Cardiac muscle cell (in vitro differentiated cells and primary cell): ENCODE measurements at places on chromosomes 5 and 9.

DNA sequence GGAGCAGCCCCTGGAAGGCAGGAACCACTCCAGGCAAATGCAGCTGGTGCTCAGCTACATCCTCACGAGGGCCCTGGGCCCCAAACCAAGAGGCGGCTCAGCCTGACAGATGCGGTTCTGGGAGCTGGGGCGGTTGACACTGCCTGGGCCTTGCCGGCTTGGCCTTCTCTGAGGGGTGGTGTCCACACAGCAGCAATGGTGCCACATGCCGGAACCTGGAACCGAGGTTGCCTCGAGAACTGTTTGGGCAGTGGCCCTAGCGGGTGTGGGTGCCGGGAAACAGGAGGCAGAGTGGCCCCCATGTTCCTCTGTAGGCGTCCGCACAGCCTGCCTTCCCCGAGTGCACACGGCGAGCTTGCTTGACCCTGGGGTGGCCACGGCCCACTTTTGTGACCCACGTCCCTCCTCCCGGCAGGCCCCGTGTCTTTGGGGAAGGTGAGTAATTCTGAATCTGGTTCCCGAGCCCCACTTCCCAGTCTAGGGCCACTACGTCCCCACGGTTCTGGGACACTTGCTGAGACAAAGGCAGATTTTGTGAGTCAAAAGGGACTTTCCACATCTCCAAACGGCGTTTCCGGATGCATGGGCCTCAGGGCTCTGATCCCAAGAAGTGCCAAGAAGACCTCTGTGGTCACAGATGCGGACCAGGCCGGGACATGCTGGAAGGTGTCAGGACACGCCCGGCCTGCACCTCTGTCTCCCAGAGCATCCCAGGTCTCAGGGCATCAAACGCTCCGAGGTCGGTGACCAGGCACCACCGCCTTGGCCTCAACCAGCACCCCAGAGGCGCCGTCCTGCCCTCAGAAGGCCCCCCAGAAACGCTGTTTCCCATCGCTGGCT lies 27.7 kb upstream of the SLC12A7 start:
- DNase-seq = no peak

DNA sequence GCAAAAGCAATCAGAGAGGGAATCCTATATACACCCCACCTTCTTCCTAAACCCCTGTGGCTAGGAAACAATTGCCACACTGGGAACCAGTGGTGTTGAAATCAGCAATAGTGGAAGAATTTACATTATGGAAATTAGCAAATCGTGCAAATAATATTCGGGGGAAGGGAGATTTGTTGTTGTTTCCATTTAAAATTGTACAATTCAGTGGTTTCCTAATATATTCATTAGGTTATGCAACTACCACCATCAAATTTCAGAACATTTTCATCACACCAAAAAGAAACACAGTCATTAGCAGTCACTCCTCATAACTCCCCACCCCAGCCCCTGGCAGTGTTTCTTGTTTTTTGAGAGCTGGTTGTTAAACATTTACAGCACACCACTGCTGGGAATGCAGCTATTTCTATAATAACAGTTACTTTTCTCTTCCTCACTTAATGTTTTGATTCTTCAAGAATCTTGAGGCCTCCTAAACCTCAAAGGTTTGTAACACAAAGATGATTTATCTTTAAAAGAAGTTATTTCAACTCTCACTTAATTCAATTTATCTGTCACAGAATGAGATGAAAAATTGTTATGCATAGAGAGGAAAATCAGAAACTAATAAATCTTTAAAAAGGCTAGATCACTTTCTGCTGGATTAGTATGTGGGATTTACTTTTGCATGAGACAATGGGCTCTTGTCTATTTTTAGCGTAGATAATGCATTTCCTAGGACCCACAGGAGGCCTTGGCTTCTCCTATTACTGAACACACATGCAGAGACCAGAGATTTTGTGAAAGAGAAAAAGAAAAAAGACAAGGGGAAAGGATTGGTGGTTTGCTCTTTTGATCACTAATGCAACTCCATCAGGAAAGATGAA lies 91.8 kb upstream of the DAPK1 start:
- DNase-seq = no peak

- no peak for DNase-seq
These were observed 98.1 kb downstream of the UBE2R2 start for GRCh38 chr9:33914887-33915628.

DNA sequence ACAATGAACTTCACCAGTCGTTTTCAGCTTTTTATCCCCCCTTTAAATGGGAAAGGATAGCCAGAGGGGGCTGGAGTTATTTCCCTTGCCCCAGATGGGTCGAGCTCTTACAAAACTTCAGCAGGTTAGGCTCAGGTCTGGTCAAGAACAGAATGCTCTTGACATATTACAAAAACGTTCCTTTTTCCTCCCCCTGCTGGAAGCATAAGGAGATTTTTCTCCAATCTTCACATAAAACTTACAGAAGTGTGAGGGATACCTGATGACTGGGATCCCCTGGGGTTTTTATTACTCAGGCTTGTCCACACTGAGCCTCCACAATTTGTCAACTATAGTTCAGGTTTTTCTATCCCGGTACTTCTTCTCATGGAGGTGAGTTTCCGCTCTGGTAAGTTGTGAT lies 60.8 kb downstream of the CSF2 start:
- DNase-seq = no peak

- no peak for DNase-seq
These were observed 201.3 kb downstream of the ARHGAP26 start for GRCh38 chr5:142971303-142972013.

DNA sequence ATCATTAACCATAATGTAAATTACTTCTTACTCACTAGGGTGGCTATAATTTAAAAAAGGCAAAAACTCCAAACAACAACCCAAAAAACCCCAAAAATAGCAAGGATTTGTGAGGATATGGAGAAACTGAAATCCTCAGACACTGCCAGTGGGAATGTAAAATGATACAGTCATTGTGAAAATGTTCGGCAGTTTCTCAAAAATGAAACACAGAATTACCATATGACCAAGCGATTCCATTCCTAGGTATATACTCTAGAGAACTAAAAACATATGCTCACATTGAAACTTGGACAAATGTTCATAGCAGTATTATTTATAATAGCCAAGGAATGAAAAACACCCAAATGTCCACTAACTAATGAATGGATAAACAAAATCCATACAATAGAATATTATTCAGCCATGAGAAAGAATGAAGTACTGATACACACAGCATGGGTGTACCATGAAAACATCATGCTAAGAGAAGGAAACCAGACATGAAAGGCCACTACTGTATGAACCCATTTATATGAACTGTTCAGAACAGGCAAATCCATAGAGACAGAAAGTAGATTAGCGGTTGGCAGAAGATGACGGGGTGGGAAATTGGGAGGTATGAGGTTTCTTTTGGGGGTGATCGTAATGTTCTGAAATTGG lies 119.1 kb downstream of the MAPKAP1 start:
- DNase-seq = no peak

DNA sequence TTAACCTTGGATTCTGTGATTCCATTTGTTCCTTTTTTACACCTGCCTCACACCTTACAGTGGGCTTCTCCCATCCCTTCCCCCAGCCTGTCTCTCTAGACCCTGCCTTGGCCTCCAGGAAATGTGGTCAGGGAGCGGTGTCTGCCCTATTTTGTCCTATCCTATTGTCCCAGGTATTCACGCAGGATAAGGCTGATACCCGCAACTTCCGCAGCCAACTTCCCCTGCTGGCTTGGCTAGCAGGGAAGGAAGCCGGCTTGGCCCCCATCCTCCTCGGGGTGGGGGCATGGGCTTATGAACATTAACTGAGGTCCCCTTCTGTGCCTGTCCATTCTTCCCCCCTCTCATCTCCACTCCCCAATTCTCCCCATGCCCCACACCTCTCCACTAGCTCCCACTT lies 3.5 kb downstream of the CSF1R start:
- no peak for DNase-seq

- DNase-seq = peak; percentile 74
These were observed 117.4 kb downstream of the SMARCA2 start for GRCh38 chr9:2132484-2133082.

- no peak for DNase-seq
These were observed 64.3 kb downstream of the RAPGEF1 start for GRCh38 chr9:131675437-131676022.

DNA sequence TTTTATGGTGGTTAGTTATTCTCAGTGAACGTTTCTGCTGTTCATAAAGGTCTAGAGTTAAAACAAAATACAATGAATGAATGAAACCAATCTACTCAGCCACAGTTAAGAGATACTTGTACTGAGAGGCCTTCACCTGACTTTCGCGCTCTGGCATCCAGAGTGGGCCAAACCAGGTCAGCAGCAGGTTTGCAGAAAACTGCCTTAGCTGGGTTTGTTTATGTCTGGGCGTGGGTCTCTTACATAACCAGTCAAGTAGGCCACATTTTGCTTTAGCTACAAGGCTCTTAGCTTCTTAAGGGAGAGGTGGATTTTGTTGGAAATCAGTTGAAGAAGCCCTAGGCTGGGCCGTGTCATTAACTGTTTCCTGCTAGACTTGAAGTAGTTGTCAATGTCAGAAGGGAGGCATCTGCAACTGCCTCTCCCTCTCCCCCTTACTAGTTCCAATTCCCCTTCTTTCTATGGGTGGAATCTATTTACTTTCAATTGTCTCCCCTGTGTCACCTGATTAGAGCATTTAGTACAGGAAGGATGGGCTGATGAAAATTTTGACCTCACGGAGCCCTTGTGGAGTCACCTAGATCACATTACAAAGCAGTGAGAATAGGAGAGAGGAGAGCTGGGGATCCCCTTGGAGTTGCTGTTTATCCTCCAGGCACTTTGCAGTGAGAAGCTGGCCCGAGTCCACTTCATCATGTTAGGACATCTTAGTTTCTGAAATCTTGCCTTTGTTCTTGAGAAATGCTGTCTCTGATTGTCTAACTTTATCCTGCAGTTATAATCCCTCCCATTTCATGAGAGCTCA lies 200.5 kb downstream of the ARHGEF28 start:
- no peak for DNase-seq

GRCh38 chr9:25678147-25678666 lies at the start of gene TUSC1:
Gene TUSC1, minus strand, starts transcription at chr9:25678444. Its CDS starts 132 bp downstream, at chr9:25678312.
- DNase-seq = peak; percentile 78

GRCh38 chr9:103928442-103928841 lies 165.7 kb upstream of the SMC2 start:
- DNase-seq = no peak

GRCh38 chr9:74336161-74336560 lies 161.0 kb upstream of the RORB start:
- no peak for DNase-seq

GRCh38 chr5:91319667-91320066 lies 63.5 kb downstream of the ARRDC3 start:
- no peak for DNase-seq

DNA sequence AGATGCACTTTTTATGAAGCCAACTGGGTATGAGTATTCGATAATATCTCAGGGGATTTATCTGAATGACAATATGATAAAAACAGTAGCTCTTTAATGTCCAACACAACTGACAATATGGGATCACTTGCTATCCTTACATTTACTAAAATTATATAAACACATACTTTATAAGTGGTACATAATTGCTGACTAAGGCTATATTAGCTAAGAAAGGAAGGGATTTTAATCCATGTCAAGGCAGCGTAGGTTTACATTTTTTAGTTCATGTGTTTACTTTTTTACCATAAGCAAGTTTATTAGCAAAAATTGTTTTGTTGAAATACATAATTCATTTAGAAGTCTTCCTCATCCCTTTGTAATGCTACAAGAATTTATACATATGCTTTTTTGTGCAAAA lies 796.2 kb downstream of the TLE1 start:
- DNase-seq = no peak

DNA sequence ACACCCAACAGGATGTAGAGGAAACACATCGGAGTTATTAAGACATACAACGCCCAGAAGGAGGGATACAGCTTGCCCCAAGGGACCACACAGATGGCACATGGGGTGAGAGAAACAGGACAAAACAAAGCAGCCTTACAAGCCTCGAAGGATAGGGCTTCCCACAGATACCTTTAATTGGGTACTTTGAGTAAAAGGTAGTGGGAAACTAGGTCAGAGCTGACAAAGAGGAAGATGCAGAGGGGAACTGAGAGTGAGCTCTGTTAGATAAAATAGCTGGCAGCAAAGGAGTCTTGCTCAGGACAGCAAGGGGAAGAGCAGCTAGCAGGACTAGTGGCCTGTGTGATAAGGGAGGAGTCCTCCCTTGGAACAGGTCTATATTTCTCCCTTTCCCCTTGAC lies 48.2 kb downstream of the OTP start:
- DNase-seq = no peak

GRCh38 chr5:32771037-32771436 lies 59.9 kb downstream of the NPR3 start:
- DNase-seq = no peak

- peak; percentile 42 for DNase-seq
These were observed 2.9 kb downstream of the FPGS start for GRCh38 chr9:127805620-127806019.

DNA sequence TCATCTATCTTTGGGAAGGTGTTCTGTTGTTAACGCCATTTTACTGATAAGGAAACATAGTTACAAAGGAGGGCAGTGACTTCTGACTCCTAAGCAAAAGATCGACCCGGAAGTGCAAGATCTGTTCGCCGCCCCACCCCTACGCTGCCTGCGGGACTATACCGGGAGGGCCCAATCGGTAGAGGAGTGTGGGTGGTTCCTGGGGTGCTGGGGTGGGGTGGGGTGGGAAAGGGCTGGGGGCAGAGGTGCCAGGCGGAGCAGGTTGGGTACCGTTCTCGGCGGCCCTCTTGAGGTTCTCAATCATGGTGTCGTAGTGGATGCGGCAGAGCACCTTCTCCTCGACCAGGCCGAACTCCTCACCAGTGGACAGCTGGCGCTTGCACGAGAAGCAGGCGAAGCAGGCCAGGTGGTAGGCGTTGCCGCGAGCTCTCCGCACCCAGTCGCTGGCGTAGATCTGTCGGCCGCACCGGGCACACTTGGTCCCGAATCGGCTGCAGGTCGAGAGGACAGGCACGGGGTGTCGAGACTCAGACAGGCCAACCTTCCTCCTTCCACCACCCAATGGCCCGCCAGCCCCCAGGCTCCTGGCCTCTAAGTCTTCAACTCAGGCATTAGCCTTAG lies 11.8 kb downstream of the LHX6 start:
- DNase-seq = no peak

GRCh38 chr9:14080959-14081542 lies 232.9 kb downstream of the NFIB start:
- DNase-seq = no peak

DNA sequence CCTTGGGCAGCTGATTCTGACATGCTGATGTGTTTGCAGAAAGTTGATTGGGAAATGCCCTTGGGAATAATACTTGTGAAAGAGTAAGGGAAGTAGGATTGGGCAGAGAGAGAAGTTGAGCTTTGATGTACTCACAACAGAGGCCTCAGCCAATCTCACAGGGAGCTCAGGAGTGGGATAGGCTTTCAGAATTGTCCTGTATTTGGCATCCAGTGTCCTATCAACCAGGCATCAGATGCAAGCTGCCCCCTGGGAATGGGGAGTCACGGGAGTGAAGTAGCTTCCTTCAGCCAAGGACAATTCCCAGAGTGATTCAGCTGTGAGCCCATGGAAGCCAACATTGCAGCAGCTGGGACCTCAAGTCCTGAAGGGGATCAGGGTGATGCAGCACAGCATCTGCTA lies 39.6 kb downstream of the DMAC1 start:
- DNase-seq = no peak

- peak; percentile 90 for DNase-seq
These were observed 196.5 kb downstream of the SNX18 start for GRCh38 chr5:54713923-54714581.

- DNase-seq = peak; percentile 30
These were observed 215.8 kb downstream of the LRRC70 start for GRCh38 chr5:62794456-62794855.
